ENCODE measurements at places on chromosomes 4 and X.

DNA sequence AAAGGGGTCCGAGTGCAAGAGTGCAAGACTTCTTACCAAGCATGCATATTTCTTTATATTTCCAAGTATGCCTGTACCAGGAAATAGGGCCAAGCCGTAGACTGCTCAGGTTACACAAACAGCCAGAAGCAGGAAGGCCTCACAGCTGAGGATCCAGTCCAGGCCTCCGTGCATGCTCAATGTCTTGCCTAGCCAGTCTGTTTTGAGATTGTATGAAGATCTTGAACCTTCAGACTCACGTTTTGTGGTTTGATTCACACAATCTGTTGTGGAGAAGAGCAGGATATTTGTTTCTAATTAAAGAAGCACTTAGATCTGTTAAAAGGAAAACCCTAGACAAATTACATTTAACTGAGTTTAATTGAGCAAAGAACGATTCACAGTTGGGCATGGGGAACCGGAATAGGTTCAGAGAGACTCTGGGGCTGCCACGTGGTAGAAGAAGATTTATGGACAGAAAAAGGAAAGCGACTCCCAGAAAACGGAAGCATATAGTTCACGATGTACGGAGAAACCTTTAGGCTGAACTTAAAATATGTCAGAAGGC, 1.2 kb downstream of the MGST2 start:
- DNase-seq, result peak; percentile 79

GRCh38 chr4:147361726-147362125, 119.2 kb upstream of the EDNRA start:
- no peak for DNase-seq

GRCh38 chrX:103831342-103831802, 685 bp downstream of the RAB9B start:
- DNase-seq, result peak; percentile 80

DNA sequence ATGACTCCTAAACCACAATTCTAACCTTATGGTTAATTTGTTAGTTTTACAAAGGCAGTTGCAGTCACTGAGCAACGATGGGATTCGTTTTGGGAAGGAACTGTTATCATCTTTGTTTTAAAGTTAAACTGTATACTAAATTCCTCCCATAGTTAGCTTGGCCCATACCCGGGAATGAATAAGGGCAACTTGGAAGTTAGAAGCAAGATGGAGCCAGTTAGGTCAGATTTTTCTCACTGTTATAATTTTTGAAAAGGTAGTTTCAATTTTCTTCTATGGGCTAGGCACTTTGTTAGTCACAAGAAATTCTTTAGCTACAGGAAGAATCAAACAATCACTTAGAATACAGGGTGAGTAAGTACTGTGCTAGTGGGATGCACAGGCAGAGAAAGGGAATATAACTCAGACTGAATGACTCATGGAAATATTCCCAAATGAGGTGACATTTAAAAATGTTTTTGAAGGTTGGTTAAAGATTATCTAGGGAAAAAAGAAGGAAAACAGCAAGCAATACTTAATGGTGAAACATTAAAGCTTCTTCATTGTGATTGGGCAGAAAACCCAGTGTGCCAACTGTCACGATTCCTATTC, 153.6 kb downstream of the MAGEB17 start:
- no peak for DNase-seq

- no peak for DNase-seq
Observed at GRCh38 chr4:24273136-24273535, 311.2 kb downstream of the DHX15 start.

DNA sequence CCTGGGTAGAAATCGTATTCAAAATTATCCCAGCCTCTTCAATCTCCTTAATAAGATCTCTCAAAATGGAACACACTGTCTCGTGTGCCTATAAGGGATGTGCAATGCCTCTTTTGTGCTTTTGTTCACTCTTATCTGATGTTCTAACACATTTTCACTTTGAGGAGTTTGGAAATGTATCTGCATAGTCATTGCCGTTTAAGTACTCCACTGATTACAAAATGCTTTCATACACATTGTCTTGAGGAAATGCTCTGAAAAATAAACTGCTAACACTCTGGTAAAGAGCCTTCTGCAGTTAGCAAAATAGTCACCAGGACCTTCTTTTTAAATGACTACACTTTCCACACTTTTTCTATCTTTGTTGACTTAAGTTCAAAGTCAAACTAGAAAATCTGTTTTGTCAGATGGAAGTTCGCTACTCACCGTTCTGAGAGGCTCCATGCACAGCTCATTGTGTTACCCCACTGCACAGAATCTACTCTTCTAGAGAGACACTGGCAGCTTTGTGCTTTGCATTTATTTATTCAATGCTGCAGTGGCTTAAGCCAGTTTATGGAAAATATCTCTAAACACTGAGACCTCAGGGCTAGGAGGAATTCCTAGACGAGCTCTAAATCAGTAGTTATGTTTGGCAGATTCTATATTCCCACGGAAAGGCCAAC, 159.0 kb downstream of the CHIC2 start:
- DNase-seq, result no peak

DNA sequence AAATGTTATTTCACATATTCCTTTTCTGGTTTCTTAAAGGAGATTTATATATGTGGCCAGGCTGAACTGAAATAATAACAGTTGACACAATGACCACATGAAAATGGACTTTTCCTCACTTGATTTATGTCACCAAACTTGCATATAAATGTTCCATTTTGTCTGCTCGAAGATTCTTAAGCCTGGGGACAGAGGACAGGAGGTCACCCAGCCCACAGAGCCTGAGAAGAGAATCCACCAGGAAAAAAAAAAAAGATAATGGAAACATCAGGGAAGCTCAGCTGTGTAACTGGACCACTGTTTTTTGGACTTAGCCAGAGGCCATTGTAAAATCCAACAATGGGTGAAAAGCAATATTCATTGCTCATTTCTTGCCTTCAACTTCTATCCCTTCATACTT, 359.0 kb upstream of the FGF16 start:
- DNase-seq, result no peak

- no peak for DNase-seq
Observed at GRCh38 chr4:135201081-135201480, 999.5 kb upstream of the PABPC4L start.

DNA sequence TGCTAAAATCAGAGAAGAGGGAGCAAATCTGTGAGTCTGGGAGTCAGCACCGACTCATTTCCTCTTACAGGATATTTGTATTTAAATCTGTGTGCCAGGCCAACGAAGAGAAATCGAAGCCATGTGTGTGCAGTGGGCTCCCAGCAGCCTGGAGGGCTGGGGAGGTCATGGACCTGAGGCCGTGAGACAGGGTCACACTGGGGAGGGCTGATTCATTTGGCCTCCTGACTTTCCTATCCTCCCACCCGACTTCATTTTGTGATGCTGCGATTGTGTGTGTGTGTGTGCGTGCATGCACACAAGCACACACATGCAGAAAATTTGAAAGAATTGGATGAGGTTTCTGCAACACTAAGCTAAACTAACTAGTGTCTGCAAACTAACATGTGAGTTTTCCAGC, 48.7 kb upstream of the STX18 start:
- no peak for DNase-seq

- DNase-seq, result no peak
Observed at GRCh38 chr4:99857307-99857706, 36.9 kb downstream of the LAMTOR3 start.

GRCh38 chr4:84022564-84022963, 476.5 kb downstream of the NKX6-1 start:
- DNase-seq, result no peak

GRCh38 chr4:60326735-60327134, 873.4 kb upstream of the ADGRL3 start:
- no peak for DNase-seq

DNA sequence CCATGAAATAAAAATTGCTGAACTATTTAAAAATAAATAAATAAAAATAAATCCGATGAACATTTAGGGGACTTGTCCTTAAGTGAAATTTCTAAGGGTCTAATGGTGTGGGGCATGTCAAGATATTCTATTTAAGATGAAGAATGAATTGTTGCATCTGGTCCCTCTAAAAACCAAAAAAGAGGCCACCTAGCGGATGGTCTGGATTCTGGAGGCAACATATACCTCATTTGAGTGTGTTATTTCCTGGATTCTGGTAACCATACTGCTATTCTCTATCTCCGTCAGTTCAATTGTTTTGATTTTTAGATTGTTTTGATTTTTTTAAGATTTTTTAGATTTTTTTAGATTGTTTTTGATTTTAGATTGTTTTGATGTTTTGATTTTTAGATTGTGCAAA, 28.3 kb downstream of the AGTR2 start:
- DNase-seq, result no peak

GRCh38 chr4:74464291-74464690, 19.4 kb downstream of the AREG start:
- DNase-seq, result no peak

GRCh38 chr4:33107814-33108213, 2387.6 kb downstream of the PCDH7 start:
- DNase-seq, result no peak

DNA sequence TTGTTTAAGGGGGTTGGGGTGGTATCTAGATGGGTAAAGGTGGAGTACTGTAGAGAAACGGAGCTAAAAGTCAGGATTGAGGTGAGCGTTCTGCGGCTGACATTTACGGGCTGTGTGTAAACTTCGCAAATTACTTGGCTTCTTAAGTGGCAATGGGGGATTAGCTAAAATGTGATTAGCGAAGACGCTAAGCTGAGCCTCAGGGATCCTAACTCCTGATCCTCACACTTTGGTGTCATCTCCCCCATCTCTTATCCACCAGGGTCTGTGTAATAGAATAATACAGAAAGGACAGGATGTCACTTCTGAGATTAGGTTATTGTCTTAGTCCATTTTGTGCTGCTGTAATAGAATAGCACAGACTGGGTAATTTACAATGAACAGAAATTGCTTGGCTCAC, 10.6 kb upstream of the FAT1 start:
- DNase-seq, result no peak

GRCh38 chr4:122622400-122622799, 1.5 kb upstream of the IL21 start:
- DNase-seq, result no peak

DNA sequence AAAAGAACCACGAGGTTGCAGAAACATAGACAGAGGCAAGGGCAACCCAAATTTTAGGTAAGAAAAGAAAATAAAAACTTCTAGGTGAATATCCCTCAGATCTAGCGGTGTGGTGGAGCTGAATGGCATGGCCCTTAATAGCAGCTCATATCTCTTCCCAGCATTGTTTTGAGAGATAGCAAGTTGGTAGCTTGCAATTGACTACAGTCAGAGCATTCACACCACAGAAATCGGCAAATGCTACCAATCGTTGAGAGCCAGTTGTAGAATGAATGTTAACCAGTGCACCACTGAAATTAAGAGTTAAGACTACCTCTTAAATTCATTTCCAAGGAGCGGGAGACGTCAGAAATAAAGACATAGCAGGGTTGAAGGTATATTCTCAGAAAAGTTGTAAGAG, 184.0 kb upstream of the KIT start:
- no peak for DNase-seq

DNA sequence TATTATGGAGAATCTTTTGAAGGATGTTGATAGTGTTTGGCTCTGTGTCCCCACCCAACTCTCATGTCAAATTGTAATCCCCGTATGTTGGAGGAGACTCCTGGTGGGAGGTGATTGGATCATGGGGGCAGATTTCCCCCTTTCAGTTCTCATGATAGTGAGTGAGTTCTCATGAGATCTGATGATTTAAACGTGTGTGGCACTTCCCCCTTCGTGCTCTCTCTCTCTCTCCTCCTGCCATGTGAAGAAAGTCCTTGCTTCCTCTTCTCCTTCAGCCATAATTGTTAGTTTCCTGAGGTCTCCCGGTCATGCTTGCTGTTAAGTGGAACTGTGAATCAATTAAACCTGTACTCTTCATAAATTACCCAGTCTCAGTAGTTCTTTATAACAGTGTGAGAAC, 166.1 kb upstream of the NUDT6 start:
- DNase-seq, result no peak

DNA sequence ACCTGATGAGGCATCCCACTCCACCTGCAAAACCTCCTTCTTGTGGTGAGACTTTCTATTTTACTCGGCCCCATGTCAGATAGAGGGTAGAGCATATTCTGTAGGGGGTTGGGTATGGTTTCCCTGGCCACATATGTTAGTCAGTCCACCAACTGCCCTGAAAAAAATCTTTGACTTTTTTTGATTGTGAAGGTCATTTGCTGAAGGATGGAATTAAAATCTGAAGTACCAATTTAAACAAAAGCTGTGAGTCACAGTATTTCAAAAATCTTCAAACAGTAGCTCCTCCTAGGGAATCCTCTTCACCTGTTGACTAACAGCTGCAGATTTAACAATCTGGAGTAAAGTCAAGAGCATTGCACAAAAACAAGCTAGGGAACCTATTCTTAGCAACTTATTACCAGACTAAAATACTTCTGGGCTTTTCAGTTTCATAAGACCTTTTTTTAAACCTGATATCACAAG, 8.0 kb upstream of the CCDC110 start:
- DNase-seq, result no peak

- DNase-seq, result no peak
Observed at GRCh38 chr4:29277381-29277780, 1442.8 kb upstream of the PCDH7 start.

- DNase-seq, result peak; percentile 54
Observed at GRCh38 chr4:17510582-17510981, 1.3 kb downstream of the QDPR start.

GRCh38 chr4:60737858-60738257, 462.3 kb upstream of the ADGRL3 start:
- DNase-seq, result no peak

GRCh38 chr4:83083925-83084475, 30.5 kb downstream of the PLAC8 start:
- no peak for DNase-seq

DNA sequence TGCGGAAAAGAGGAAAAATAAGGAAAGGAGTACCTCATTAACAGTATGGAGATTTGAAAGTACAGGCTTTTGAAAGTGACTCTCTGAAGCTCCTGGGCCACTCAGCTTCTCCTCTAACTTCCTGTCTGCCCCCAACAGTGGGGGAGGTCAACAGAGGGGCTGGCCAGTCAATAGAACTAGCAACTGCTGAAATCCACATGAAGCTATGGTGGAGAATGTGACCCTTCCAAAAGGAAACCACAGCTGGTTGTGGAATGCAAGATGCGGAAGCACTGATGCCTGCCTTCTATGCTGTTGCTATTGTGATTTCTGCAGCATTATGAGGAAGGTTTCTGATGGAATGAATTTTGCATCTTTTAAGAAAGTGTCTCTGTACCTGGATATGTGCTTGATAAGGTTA, 2.4 kb downstream of the CORIN start:
- DNase-seq, result no peak

GRCh38 chr4:119736559-119736958, 108.0 kb upstream of the PDE5A start:
- no peak for DNase-seq

- no peak for DNase-seq
Observed at GRCh38 chr4:112277220-112277619, 8.5 kb downstream of the TIFA start.

DNA sequence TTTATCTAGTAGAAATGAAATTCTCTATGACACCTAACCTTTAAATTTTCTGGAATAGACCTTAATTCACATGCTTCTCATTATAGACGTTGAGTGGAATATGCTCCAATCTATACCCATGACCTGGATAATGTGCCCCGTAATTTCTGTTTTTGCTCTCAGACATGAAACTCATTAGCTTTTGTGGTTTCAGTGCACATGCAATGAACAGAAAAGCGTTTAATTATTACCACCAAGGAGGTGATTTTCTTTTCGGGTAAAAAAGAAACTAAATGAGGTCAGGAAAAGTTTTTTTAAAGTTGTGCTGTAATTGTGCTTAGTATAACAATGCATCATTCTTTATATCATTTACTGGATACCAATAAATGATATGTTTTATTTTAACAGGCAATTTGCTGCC, 1703.9 kb upstream of the TENM3 start:
- no peak for DNase-seq

- no peak for DNase-seq
Observed at GRCh38 chr4:175443547-175443946, 368.5 kb downstream of the GPM6A start.

Data from G401 (cell line).